Cardiac fibroblast (primary cell): ENCODE measurements at places on chromosomes 5 and 9.

GRCh38 chr9:19160085-19160484, 32.8 kb upstream of the PLIN2 start:
- no peak for DNase-seq

- DNase-seq: no peak
Measured at GRCh38 chr9:35682520-35683315, 7.0 kb downstream of the TPM2 start.

DNA sequence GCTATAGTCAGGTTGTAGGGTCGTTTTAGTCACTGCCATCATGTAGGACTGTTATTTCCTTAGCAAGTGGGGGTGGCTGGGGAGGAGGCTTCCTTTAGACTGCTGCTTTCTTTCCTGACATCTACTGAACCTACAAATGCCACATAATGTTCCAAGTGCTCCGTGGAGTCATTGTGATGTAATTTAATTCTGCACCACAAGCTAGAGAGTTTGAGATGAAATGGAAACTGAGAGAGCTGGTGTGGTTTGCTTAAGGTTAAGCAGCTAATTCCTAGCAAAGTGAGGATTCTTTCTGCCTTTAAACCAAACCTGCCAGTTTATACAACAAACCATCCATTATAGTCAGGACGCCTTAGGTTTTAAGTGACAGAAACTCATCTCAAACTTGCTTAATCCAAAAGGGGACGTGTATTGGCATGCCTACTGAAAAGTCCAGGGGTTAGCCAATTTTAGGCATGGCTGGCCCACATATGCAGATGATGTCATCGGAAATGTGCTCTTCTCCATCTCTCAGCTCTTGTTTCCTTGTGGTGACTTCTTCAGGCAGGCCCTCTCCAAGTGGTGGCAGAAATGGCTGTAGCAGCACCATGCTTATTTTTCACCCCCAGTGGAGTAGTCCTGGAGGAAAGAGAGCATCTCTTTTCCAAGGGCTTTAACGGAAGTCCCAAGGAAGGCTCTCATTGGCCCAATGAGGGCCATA, 30.5 kb downstream of the ZNF618 start:
- DNase-seq: no peak

- peak; percentile 92 for DNase-seq
Measured at GRCh38 chr5:17157916-17158529, 59.4 kb upstream of the BASP1 start.

- DNase-seq: peak; percentile 47
Measured at GRCh38 chr5:134463991-134464760, 52.5 kb upstream of the CDKN2AIPNL start.

DNA sequence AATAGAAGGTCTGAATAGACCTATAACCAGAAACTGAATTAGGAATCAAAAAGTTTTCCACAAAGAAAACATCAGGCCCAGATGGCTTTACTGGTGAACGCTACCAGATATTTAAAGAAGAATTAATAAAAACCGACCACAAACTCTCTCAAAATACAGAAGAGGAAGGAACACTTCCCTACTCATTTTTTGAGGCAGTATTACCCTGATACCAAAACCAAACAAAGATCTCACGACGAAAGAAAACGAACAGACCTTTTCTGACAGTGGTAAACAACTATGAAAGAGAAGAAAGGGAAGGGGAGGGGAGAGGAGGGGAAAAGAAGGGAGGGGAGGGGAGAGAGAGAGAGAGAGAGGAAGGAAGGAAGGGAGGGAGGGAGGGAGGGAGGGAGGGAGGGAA, 13.5 kb downstream of the B4GALT1 start:
- DNase-seq: no peak

- DNase-seq: no peak
Measured at GRCh38 chr9:90555351-90556057, 87.1 kb downstream of the DIRAS2 start.

DNA sequence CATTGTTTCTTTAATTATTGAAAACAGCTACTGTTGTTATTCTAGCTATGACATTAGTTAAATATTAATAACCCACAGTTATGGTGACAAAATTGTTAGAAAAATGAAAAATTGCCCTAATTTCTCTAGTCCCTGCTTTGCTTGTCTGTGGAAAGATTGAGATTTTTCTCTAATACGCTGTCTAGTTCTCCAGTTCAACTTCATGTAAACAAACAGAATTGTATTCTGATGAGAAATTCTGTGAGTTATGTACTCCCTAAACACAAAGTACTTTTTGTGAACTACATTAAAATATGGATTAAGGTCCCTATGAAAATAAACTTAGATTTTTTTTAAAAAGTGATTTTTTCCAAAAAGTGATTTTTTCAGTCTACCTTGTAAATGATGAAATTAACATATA, 8.7 kb downstream of the SLF1 start:
- no peak for DNase-seq

- DNase-seq: peak; percentile 56
Measured at GRCh38 chr5:9401786-9402472, 143.9 kb downstream of the SEMA5A start.

- no peak for DNase-seq
Measured at GRCh38 chr9:3243683-3244082, 282.1 kb downstream of the RFX3 start.

- no peak for DNase-seq
Measured at GRCh38 chr9:74711341-74711740, 176.4 kb downstream of the TRPM6 start.

DNA sequence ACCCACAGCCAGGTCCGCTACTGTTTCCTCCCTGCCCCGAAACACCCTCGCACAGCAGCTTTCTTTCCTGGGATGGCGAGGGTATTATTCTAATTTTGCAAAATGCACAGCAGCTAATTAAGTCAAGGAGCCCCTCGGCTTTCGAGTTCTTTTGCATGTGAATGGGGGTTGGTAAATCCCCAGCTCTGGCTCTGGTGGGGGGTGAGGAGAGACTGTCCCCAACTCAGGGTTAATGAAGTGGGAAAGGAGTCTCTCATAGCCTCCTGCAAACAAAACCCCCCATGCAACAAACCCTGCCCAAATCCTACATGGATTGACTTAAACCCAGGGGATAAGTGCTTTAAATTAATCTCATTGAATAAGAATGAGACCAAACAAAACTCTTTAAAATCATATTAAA, 8.8 kb downstream of the BARHL1 start:
- DNase-seq: no peak

DNA sequence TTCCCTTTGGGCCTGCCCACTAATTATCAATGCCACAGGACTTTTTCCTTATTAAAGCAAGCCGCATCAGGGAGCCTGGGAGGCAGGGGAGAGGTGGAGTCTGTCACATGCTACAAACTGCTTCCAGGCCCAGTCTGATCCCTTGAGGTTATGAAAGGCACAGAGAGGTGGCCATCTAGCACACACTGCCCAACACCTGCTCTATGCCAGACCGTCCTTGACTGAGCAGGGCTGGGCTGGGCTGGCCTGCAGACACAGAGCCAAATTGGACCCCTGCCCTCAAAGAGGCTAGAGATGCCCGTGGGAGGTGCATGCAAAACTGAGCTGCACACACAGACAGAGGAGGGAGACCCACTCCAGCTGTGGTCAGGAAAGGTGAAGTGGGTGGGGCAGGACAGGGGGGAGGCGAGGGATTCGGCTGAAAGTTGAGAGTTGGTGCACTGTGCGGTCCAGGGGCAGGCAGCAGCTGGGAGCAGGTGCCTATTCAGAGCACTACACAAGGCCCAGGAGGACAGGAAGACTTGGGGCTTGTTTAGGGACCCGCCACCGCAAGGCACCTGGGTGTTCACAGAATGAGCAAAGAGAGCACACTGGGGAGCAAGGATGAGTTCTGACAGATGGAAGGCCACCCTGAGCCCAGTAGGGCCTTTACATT, 36.4 kb upstream of the TCF7 start:
- no peak for DNase-seq

DNA sequence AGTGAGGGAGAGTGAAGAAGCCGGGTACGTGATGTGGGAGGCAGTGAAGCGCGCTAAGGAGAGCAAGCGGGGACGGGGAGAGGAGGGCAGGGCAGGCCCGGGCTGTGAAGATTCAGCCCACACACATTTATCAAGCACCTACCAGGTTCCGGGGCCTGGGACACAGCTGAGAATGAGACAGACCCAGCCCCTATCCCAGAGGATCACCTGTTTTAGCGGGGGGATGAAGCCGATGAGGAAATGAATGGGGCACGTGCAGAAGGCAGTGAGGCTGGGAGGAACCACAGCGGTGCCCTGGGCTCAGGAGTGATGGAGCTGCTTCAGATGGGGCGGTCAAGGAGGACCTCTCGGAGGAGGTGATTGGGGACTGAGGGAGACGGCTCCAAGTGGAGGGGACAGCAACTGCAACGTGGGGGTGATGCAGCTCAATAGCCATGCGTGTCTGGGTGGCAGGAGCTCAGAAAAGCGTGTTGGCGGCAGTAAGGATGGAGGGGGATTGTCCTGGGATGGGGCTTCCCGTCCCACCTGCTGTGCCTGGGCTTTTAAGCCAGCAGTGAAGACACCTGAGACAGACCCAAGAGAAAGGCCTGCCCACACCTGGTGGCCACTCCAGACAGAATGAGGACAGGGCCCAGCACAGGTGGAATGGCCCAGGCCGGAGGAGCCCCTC, 77.5 kb upstream of the UNC5A start:
- DNase-seq: no peak

DNA sequence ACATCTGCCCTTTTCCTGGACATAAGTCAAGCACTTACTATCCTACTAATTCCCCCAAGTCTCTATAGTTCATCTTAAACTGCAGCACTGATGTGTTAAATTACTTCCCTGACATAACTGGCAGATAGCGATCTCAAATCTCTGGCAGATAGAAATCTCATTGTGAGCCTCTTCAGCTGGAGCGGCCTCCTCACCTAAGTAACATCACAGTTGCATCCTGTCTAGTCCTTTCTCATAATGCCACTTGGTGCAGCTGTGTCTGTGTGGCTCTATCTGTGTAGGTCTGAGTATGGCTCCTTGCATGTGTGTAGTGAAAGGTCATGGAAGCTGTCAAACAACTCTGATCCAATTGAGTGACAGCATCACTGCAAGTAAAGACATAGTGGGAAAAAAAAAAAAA, 53.6 kb upstream of the FST start:
- no peak for DNase-seq

GRCh38 chr5:91072881-91073280, 310.2 kb downstream of the ARRDC3 start:
- DNase-seq: peak; percentile 85

DNA sequence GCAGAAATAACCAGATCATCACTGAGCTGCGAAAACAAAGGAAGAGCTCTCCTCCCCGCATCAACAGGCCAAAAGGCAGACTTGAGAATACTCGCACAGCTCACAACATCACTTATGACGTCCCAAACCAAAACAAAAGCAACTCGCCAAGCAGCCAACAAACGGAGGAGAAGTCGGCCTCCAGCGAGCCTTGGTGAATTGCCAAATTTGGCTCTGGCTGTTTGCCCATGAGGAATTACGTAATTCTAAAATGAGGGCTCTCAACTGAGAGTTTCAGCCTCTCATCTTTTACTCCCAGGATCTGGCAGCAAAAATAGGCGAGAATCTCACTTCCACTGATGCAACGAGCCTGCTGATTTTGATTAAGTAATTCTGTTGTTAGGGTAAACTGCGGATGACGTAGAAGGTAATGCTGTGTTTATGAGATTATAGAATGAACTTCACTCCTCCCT, 51.7 kb upstream of the SEMA6A start:
- peak; percentile 84 for DNase-seq

GRCh38 chr5:74241751-74242140, 398.8 kb downstream of the ENC1 start:
- peak; percentile 43 for DNase-seq

DNA sequence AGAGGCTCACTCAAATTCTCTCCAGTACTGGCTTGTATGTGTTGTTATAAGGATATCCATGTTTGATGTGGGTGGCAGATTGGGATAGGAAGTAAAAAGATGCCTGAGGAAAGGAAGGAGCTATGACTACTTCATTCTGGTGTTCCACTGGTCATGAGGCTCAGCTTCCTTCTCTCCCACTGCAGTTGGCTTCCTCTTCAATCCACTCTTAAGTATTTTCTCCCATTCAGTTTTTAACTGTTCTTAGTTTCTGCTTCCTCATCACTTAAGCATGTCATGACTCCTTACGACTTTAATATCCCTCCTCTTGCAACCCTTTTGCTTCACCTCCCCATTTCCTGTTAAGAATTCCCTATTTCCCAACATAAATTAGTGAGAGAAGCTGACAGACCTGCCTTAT, 81.1 kb downstream of the PJA2 start:
- DNase-seq: peak; percentile 19

DNA sequence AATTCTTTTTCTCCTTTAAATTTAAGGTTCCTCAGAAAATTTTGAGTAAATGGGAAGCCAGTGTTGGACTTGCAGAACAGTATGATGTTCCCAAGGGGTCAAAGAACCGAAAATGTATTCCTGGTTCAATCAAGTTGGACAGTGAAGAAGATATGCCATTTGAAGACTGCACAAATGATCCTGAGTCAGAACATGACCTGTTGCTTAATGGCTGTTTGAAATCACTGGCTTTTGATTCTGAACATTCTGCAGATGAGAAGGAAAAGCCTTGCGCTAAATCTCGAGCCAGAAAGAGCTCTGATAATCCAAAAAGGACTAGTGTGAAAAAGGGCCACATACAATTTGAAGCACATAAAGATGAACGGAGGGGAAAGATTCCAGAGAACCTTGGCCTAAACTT, 76.0 kb downstream of the NSD1 start:
- no peak for DNase-seq

GRCh38 chr5:136065588-136065987, 36.8 kb downstream of the TGFBI start:
- DNase-seq: no peak

DNA sequence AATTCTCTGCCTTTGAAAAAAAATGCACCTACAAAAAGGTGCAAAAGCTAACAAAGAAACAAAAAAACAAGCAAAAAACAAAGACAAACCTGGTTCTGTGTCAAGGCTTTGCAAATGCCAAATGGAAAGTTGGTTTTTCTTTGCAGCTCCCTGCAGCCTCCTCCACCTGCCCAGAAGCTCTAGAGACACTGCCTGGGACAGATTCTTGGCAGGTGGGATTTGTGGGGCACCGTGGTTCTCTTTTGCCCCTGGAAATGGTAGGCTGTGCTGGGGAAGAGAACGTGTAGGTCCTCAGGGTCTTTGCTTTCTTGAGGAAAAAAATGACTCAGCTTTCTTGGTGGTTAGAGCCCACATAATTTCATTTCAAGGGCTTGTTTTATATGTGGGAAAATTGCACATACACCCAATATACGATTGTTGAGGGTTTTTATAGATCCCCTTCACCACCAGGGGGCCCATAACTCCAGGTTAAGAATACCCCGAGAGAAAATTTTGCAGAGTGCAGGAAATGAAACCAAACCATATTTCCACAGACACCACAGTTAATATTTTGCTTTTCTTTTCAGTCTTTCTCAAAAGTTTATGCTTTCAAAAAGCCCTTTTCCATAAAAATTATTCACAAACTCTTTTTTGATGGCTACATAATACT, 58.7 kb downstream of the NXNL2 start:
- peak; percentile 84 for DNase-seq

DNA sequence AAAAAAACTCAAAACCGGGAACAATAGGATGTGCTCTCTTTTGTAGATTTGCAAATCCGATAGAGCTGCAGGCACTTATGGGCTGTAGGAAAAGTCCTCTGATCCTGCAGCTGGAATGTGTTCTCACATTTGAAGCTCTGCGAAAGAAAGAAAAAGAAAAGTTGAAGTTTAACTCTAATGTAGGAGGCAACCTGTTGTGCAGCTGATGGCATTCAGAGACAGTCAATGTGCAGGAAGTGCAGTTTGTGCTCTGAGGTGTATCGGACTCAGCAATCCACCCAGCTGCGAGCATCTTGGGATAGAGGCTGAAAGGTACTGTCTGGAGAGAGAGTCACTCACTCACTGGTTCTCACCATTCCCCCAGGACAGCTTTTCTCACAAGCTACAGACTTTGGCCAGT, 339.2 kb downstream of the AGTPBP1 start:
- DNase-seq: no peak
